ENCODE measurements at places on chromosomes 4 and X.

DNA sequence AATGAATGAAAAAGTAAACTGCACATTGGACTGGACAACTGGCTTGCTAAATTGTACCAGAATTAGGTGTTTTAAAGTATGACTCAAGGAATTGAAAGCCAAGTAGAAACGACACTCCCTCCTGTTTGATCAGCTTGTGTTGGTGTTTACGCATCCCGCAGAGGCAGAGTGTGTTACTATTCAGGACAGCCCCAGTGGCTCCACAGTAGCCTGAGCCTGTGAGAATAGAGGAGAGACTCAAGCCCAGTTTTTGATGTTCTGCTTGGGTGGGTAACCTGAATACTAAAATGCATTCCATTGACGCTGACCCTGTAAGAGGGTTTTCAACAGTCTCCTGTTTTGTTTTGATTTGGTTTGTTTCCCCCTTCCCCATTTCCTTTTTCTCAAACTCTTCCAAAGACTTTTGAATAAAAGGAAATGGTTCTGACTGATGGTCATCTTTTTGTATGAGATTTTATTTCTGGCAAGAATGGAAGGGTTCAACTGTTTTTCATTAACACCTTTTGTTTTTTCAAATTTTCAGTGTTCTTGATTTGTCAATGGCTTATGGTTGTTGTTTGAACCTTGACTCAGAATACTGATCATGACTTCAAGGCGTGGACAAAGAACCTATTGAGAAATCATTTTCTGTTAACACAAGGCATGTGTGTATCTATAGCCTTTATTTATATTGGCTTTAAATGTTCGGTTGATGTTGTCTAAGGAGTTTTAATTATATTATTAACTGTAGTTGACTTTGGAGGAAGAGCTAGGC, 10.2 kb downstream of the ADGRL3 start:
- no peak for DNase-seq

- DNase-seq, result no peak
Observed at GRCh38 chrX:120514236-120514635, 45.1 kb upstream of the LAMP2 start.

- no peak for DNase-seq
Observed at GRCh38 chr4:76293772-76294171, 12.8 kb upstream of the STBD1 start.

DNA sequence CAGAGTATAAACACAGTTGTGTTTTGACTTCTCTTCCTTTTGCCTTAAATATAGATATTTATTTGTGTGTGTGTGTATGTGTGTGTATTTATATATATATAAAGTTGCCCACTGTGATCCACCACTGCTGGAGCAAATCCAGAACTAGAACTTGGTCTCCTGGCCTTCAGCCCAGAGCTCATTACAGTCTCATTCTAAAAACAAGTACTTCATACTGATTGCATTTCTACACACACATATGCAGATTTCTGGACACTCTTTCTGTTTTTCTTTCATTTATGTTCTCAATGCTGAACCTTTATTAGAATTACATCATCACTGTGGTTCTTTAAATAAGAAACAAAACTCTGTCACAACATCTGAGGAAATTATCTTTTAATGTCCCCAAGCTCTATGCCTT, 381 bp downstream of the TXK start:
- no peak for DNase-seq

DNA sequence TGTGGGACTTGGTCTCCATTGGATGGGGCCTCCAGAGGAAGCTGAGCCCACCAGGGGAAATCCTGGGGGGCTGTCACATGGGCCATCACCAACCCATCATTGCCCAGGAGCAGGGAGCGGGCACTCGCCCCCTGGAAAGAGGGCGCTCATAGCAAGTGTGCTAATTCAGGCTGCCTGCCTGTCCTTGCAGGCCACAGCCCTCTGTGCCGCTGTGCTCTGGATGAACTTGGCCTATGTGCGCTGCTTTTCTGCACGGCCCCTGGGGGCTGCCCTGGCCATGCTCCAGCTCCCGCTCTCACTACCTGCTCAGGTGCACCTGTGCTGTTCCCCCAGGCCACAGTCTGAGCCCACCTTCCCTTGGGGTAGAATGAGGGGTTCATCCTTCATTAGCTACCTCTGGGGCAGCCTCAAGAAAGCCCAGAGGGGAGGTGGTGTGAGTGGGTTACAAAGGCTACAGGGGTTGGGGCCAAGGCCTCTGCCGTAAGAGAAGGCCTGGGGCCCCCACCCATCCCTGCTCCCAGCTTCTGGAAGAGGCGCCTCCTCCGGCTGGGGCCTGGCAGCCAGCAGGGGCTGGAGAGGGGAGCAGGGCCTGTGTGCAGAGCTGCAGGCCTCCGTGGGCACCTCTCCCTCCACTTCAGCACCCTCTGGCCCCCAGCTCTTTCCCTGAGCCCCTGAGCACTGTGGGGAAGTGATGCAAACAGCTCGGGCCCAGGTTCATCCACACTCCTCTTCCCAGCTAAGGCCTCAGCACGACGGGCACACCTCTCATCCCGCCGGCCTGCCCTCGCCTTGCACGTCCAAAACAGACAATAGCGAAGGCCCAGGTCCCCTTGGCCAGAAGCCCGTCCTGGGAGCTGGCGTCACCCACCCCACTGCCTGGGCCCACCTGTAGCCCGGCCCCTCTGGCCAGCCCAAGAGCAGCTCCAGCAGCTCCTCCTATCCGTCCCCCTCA, 8.9 kb downstream of the CFAP99 start:
- DNase-seq, result no peak

DNA sequence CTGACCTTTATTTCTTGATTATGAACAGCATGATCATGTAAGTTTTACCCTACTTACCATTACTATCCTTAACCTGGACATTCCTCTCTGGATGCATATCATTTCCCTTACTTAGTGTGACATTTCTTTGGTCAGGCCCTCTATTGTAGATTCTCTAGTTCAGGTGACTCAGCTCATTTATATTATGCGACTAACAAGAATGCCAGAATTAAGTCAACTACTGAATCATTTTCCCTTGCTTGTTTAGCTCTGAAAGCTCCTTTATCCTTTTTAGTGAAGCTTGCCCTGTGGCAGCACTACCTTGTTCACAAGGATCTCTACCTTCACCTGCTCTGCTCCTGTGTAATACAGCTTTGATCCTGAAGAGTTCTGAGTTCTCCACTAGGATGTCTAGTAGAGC, 15.1 kb upstream of the UGT2B17 start:
- DNase-seq, result no peak

DNA sequence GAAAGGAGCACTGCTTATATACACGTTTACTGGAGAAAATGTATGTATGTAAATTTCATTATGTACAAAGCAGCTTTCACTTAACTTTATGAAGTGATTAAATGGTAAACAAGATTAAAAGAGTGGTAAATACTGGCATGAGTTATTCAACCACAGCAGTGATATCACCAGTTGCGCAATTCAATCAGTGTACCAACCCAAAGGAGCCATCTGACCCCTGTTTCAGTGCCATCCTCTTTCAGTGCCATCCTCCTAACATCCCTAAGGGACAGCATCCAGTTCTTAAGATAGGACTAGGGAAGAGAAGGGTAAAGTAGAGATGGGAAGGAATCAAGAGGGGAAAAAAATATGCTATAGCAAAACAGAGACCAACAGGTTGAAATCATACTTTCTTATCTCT, 16.2 kb downstream of the HPF1 start:
- DNase-seq, result no peak

- DNase-seq, result no peak
Observed at GRCh38 chr4:121073004-121073435, 685 bp upstream of the NDNF start.

GRCh38 chr4:3321295-3321889, 28.6 kb downstream of the RGS12 start:
- DNase-seq, result no peak
